Uterus (tissue), 4 donors: ENCODE measurements at places on chromosomes 6 and 20. TPM values are rescaled to one million over a fixed set of nuclear protein-coding genes. Genes with fewer than 3 reads are reported as not detected.

DNA sequence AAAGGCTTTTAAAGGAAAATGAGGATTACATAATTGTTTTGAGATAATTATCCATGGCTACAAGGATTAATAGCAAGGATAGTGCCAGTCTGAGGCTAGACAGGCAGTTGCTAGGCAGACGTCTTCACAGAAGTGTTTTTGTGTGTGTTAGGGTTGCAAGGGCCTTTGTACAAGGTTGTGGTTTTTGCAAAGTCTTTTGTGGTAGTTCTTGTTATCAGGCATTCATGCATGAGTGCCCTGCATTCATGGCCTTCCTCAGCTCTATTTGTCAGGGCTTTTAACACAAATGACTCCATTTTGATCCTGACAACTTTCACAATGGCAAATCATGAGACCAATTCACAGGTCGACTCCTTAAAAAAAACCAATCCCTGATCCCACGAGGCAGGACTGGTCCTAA, 68.1 kb upstream of the TXNDC5 start:
- H3K27ac ChIP-seq, result no peak overlapping the region
- H3K27me3 ChIP-seq, result no peaks in the 10 kb centered on the region
- DNase-seq, result no peak
- H3K4me1 ChIP-seq, result no peaks in the 10 kb centered on the region

DNA sequence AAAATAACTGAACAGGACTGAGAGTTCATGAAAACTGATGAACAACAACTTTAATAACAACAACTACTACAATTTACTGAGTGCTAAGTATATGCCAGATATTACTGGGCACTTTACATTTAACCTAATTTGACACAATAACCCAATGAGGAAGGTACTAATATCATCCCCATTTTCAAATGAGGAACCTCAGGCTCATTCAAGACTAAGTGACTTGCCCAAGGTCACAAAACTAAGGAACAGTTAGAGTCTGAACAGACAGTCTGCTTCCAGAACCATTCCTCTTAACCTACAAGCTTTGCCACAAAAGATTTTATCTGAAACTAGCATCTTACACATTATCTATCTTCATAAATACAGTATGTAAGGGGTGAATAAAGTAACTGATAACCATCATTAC, 10.6 kb upstream of the NDRG3 start:
- H3K4me1 ChIP-seq, result no peaks in the 10 kb centered on the region
- H3K27ac ChIP-seq, result no peak overlapping the region
- no peaks in the 10 kb centered on the region for H3K36me3 ChIP-seq
- no peaks in the 10 kb centered on the region for H3K27me3 ChIP-seq

GRCh38 chr6:133326584-133326983, 85.4 kb downstream of the EYA4 start:
- no peaks in the 10 kb centered on the region for H3K36me3 ChIP-seq
- no peaks in the 10 kb centered on the region for H3K4me1 ChIP-seq
- no peak overlapping the region for H3K27ac ChIP-seq
- H3K27me3 ChIP-seq, result no peaks in the 10 kb centered on the region
- no peak for DNase-seq
- no peak overlapping the region for H3K4me3 ChIP-seq

- no peaks in the 10 kb centered on the region for H3K36me3 ChIP-seq
- H3K27ac ChIP-seq, result no peak overlapping the region
- no peak for DNase-seq
- H3K27me3 ChIP-seq, result no peaks in the 10 kb centered on the region
Observed at GRCh38 chr20:61881416-61881815, 184.3 kb downstream of the TAF4 start.

GRCh38 chr6:2078888-2079287, 166.5 kb downstream of the GMDS start:
- no peak overlapping the region for H3K27ac ChIP-seq
- H3K4me1 ChIP-seq, result no peaks in the 10 kb centered on the region
- no peaks in the 10 kb centered on the region for H3K36me3 ChIP-seq
- DNase-seq, result no peak
- no peak overlapping the region for H3K4me3 ChIP-seq

DNA sequence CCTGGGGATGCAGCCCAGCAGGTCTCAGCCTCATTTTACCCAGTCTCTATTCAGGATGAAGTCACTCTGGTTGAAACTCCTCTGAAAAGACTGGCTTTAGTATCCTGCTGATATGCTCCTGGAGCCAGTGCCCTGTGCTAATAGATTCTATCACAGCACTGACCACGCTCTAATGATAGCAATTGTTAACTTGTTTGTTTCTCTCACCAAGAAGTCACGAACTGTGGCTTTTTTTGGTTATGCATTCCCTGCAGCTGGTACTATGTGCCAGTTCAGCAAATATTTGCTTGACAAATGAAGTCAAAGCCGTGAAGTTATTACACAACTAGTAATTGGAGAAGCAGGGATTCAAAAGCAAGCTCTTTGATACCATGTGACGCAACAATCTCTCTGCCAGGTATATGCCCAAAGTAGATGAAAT, 754.6 kb downstream of the KIF16B start:
- H3K4me3 ChIP-seq, result no peak overlapping the region
- H3K27me3 ChIP-seq, result no peaks in the 10 kb centered on the region
- no peak overlapping the region for H3K27ac ChIP-seq
- no peak for DNase-seq
- no peaks in the 10 kb centered on the region for H3K4me1 ChIP-seq

GRCh38 chr6:167697316-167697715, 129.4 kb upstream of the AFDN start:
- no peaks in the 10 kb centered on the region for H3K36me3 ChIP-seq
- H3K27me3 ChIP-seq, result no peaks in the 10 kb centered on the region
- H3K27ac ChIP-seq, result no peak overlapping the region

Gene SSTR4
- not detected for total RNA-seq

Gene L3MBTL3
- total RNA-seq, result 21.3 TPM
